ENCODE measurements at places on chromosomes 1 and 21.

DNA sequence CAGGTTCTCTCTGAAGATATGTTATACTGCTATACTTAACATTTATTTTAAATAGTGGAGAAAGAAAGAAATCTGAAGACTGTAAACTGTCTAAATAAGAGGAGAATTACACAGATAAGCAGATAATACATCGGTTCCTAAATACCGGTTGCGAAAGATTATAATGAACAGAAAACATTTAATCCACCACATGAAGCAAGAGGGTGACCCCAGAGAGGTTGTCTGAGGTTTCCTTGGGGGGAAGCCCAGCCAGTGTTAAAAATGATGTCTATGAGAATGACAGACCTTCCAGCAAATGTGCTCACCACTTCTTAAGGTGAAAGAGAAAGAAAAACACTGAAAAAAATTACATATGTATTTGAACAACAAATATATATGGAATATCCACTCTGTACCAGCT, 356.4 kb upstream of the KAZN start:
- no peak for DNase-seq

DNA sequence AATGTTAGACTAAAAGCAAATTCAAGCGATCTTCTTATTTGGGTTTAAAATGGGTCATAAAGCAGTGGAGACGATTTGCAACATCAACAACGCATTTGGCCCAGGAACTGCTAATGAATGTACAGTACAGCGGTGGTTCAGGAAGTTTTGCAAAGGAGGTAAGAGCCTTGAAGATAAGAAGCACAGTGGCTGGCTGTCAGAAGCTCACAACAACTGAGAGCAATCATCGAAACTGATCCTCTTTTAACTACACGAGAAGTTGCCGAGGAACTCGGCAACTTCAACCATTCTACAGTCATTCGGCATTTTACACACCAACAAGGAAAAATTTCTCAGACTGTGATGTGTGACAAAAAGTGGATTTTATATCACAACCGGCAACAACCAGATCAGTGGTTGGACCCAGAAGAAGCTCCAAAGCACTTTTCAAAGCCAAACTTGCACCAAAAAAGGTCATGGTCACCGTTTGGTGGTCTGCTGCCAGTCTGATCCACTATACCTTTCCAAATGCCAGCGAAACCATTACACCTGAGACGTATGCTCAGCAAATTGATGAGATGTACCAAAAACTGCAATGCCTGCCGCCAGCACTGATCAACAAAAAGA, 47.9 kb downstream of the ASH1L start:
- DNase-seq, result no peak

GRCh38 chr1:221940631-221941030, 198.7 kb upstream of the DUSP10 start:
- no peak for DNase-seq

- DNase-seq, result no peak
Measured at GRCh38 chr1:107762751-107763390, 202.1 kb downstream of the VAV3 start.

- no peak for DNase-seq
Measured at GRCh38 chr1:109754738-109755137, 9.0 kb downstream of the EPS8L3 start.

GRCh38 chr1:80059940-80060339, 1053.4 kb upstream of the ADGRL4 start:
- DNase-seq, result no peak

- DNase-seq, result peak; percentile 45
Measured at GRCh38 chr1:67347688-67348472, 40.2 kb downstream of the IL12RB2 start.

DNA sequence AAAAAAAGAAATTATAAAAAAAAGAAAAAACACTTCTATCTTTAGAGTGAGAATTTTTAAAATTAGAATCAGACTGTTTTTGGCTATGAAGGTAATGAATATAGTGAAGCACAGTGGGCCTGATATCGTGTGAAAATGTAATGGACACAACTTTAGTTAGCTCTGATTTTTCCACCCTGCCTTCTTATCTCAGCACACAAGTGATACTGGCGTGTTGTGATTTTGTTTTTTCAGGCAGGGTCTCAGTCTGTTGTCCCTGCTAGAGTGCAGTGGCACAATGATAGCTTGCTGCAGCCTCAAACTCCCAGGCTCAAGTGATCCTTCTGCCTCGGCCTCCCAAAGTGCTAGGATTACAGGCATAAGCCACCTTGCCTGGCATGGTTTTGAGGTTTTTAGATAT, 22.3 kb downstream of the MACF1 start:
- DNase-seq, result no peak

DNA sequence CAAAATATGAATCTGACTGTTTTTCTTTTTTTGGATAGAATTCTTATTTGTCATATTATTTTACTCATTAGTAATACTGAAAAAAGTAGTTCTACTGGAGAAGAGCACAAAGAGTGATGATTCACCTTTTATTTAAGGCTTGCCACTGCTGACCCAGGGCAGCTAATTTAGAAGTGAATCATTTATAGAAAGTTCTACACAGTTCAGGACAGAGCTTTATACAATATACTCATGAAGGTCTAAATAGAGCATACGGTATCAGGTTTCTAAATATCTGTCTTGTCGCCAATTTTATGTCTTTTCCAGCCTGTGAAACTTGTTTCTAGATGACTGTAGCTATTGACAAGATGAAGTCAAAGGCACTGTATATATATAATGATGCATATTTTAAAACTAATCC, 25.0 kb downstream of the GIPC2 start:
- no peak for DNase-seq

GRCh38 chr1:35655196-35655595, 13.9 kb upstream of the PSMB2 start:
- DNase-seq, result no peak

- no peak for DNase-seq
Measured at GRCh38 chr1:7103874-7104273, 318.6 kb downstream of the CAMTA1 start.

DNA sequence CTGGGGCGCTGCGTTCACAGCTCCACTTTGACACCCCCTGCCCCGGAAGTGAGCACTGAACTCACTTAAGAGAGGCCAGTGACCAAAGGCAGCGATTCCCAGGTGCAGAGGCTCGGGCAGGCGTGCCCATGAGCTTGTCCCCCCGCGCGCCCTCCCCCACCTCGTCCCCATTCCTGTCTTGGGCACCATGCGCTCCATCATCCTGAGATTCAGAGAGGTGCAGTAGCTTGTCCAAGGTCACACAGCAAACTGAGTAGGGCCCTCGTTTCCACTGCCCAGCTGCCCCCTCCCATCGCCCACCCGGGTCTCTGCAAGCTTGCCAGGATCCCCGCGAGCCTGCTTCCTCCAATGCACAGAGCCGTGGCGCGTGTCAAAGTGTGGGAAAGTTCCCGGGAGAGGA, 68.0 kb downstream of the SYT2 start:
- no peak for DNase-seq

Data from neuronal stem cell (in vitro differentiated cells).